ENCODE measurements at places on chromosomes 11 and 22. TPM values are rescaled to one million over a fixed set of nuclear protein-coding genes. Genes with fewer than 3 reads are reported as not detected.

DNA sequence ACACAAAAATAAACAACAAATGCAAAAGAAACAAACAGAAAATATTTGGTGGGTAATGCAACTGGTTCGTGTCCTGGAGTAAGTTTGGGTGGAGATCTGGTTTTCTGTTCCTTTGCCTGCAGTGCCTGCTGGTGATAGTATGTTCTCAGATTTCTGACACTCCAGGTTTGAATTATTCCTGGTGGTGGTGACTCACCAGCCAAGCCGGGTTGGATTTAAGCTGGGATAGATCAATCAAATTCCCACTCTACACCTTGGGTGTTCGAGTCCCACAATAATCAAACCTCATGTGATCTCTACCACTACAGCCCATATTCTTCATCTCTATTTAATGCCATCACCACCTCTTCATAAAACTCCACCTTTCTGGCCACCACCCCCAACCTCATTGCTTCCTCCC is 421.8 kb downstream of the NTM start:
- H3K36me3 ChIP-seq: no peaks in the 10 kb centered on the region
- peaks cover 79% of the 10 kb centered on the region for H3K27me3 ChIP-seq
- no peak overlapping the region for H3K4me3 ChIP-seq
- DNase-seq: no peak
- no peaks in the 10 kb centered on the region for H3K4me1 ChIP-seq

GRCh38 chr11:57597916-57598830 is 688 bp downstream of the SERPING1 start:
- no peaks in the 10 kb centered on the region for H3K27me3 ChIP-seq
- H3K4me3 ChIP-seq: peak overlapping the region; percentile 74
- peak; percentile 45 for DNase-seq

- no peaks in the 10 kb centered on the region for H3K27me3 ChIP-seq
- no peaks in the 10 kb centered on the region for H3K36me3 ChIP-seq
- no peak overlapping the region for H3K27ac ChIP-seq
- no peaks in the 10 kb centered on the region for H3K4me1 ChIP-seq
Measured at GRCh38 chr11:61102667-61103571, 630 bp downstream of the CD5 start.

GRCh38 chr11:95385577-95385976 is 154.6 kb upstream of the SESN3 start:
- H3K4me1 ChIP-seq: peaks cover 5% of the 10 kb centered on the region
- H3K27me3 ChIP-seq: peaks cover 1% of the 10 kb centered on the region
- H3K36me3 ChIP-seq: no peaks in the 10 kb centered on the region
- no peak for DNase-seq
- H3K27ac ChIP-seq: no peak overlapping the region

GRCh38 chr22:31333641-31334040 is 12.5 kb downstream of the PATZ1 start:
- peaks cover 61% of the 10 kb centered on the region for H3K36me3 ChIP-seq
- no peak for DNase-seq
- no peaks in the 10 kb centered on the region for H3K4me1 ChIP-seq
- H3K27me3 ChIP-seq: no peaks in the 10 kb centered on the region

DNA sequence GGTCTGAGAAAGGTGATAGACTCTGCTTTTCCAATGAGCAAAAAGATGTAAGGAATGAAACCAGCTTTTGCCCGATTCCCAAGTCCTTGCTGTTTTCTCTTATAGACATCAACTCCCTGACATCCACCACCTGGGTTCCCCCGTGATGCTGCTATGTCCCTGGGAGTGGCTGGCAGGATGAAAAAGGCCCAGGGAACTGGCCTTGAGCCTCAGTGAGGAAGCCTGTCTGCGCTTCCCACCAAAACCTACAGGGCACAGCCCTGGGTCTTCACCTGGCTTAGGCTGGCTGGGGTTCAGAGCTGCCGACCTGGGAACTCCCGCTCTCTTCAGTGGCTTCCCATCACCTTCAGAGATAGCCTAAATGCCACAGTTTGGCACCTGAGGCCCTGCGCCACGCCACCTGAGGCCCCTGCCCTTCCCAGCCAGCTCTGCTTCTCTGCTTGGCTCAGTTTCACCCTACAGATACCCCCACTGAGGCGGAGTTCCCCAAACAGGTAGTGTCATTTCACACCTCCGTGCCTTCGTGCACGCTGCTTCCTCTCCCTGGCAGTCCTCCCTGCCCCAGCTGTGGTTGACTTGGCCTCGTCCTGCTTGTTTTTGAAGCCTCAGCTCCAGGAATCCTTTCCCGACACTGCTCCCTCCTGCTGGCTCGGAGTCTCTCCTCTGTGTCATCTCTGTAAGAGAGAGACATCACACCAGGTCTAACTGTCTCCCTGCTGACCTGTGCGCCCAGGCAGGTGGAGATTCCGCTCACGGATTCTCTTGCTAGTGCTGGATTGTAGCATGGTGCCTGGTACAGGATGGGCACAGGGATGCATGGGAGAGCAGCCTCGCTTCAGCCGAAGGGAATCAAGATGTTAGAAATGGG is 10.7 kb downstream of the SLC37A2 start:
- no peak overlapping the region for H3K4me3 ChIP-seq
- no peak for DNase-seq
- peaks cover 8% of the 10 kb centered on the region for H3K27me3 ChIP-seq
- H3K36me3 ChIP-seq: no peaks in the 10 kb centered on the region

GRCh38 chr11:100832829-100833228 is 145.7 kb downstream of the ARHGAP42 start:
- DNase-seq: no peak
- peaks cover 22% of the 10 kb centered on the region for H3K4me1 ChIP-seq
- no peaks in the 10 kb centered on the region for H3K36me3 ChIP-seq
- no peak overlapping the region for H3K4me3 ChIP-seq
- H3K27ac ChIP-seq: no peak overlapping the region
- H3K27me3 ChIP-seq: no peaks in the 10 kb centered on the region

GRCh38 chr11:74849525-74850391 is 99.1 kb downstream of the XRRA1 start:
- peaks cover 6% of the 10 kb centered on the region for H3K4me1 ChIP-seq
- H3K27ac ChIP-seq: peak overlapping the region; percentile 43
- H3K4me3 ChIP-seq: no peak overlapping the region
- no peak for DNase-seq
- peaks cover 27% of the 10 kb centered on the region for H3K36me3 ChIP-seq

GRCh38 chr11:47539681-47540039 is 13.3 kb downstream of the CELF1 start:
- peak overlapping the region; percentile 86 for H3K27ac ChIP-seq
- H3K4me3 ChIP-seq: no peak overlapping the region
- peaks cover 9% of the 10 kb centered on the region for H3K36me3 ChIP-seq
- DNase-seq: no peak
- H3K4me1 ChIP-seq: peaks cover 23% of the 10 kb centered on the region
- no peaks in the 10 kb centered on the region for H3K27me3 ChIP-seq

DNA sequence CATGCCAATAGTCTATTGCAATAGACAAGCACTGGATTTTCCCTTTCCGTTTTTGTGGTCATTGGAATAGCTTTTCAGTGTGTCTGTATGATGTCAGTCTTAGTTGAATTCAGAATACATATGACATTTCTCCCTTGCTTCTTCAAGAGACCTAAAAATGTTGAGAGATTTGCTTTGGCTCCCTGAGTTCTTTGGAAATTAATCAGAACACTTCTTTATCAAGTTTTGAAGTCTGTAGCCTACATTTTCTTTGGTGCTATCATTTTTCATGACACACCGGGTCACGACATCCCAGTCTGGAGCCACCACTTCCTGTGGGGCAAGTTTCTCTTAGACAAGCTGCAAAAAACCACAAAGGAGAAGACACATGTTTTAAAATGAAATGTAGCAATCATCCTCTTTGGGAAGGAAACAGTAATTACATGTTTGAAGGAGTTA is 847.1 kb downstream of the OPCML start:
- H3K4me1 ChIP-seq: no peaks in the 10 kb centered on the region
- no peaks in the 10 kb centered on the region for H3K36me3 ChIP-seq
- no peak overlapping the region for H3K27ac ChIP-seq
- H3K27me3 ChIP-seq: peaks cover 38% of the 10 kb centered on the region
- no peak overlapping the region for H3K4me3 ChIP-seq
- DNase-seq: no peak

GRCh38 chr22:49768077-49768910 is 59.4 kb downstream of the BRD1 start:
- no peak for DNase-seq
- H3K4me3 ChIP-seq: no peak overlapping the region
- H3K36me3 ChIP-seq: peaks cover 5% of the 10 kb centered on the region
- H3K4me1 ChIP-seq: peaks cover 3% of the 10 kb centered on the region

DNA sequence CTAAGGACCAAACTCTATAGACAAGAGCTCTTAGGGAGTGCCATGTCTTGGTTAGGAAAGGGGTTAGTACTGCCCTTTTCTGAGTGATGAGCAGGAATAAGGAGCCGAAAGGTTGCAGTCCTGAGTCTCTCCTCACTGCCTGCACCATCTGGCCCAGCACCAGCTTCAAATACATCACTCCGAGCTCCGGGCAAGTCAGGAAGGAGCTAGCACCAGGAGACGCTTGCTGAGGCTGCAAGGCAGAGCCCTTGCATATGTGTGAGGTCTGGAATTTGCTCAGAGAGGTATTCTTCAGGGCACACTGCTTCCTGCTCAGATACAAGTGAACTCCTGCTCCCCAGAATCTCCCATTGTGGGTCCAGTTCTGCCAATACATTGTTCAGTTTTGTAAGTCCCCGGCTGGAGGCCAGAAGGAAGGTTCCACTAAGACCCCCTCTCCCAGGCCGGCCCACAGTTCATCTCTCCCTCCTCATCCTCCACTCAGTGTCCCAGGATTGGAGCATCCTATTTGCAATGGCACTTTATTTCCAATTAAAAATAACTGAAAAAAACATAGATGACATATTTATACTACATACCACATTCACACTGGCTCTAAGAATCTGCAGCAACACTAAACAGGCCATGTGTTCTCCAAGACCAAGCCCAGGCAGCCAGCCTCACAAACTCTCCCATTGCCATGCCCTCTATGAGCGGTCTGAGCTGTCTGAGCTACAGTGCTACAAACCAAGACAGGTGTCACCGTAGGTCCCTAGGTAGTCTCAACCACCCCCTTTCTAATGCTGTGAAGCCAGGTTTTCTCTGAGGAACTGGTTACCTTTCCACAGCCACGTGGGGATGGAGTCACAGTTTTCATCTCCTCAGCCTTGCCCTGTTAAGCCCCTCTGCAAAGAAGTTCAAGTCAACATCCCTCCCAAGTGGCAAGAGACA is 55.1 kb upstream of the SPATA19 start:
- peaks cover 2% of the 10 kb centered on the region for H3K27me3 ChIP-seq
- H3K27ac ChIP-seq: no peak overlapping the region
- H3K4me3 ChIP-seq: no peak overlapping the region
- peaks cover under 1% of the 10 kb centered on the region for H3K4me1 ChIP-seq
- DNase-seq: peak; percentile 13

DNA sequence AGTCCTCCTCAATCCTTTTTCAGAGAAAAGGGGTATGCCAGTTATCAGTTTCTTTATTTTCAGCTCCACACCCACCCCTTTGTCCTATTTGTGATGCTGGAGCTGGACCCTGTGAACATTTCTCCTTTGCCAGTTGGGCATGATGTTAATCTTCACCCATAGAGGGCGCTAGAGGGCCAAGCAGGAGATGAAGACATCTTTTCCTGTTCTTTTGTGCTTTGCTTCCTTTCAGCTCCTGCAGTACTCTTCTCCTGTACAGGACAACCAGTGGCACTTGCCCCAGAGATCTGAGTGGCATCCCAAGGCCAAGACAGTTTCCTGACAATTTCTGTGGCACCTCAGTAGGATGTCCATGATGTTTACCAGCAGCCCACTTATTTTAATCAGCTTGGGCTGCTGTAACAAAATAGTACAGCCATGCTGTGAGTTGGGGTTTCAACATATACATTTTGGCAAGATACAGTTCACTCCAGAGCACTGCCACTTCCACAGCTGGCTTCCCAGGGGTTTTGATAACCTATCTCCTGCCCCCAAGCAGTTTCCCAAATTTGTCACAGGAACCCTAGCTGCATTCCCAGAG is 4.6 kb downstream of the SAA2 start:
- DNase-seq: no peak
- no peaks in the 10 kb centered on the region for H3K4me1 ChIP-seq
- no peaks in the 10 kb centered on the region for H3K36me3 ChIP-seq
- no peak overlapping the region for H3K27ac ChIP-seq

DNA sequence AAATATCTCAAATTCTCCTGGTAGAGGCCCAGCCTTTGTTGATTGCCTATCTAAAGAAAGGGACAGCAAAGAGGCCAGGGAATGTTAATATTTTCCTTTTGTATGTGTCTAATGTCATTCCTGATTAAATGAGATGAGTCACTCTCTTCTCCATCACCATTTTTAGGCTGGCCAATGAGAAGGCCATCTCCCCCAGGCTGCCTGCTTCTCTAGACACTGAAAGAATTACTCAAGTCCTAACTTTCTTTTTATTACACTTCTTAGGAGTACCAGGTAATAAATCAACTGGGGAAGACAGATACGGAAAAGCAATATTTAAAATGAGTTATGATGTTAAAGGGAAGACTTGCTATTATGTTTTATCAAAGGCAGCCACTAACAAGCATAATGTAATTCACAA is 259.2 kb upstream of the SORL1-AS1 start:
- H3K27ac ChIP-seq: peak overlapping the region; percentile 4
- peaks cover 26% of the 10 kb centered on the region for H3K4me1 ChIP-seq
- no peaks in the 10 kb centered on the region for H3K27me3 ChIP-seq
- no peak overlapping the region for H3K4me3 ChIP-seq
- no peak for DNase-seq
- no peaks in the 10 kb centered on the region for H3K36me3 ChIP-seq

DNA sequence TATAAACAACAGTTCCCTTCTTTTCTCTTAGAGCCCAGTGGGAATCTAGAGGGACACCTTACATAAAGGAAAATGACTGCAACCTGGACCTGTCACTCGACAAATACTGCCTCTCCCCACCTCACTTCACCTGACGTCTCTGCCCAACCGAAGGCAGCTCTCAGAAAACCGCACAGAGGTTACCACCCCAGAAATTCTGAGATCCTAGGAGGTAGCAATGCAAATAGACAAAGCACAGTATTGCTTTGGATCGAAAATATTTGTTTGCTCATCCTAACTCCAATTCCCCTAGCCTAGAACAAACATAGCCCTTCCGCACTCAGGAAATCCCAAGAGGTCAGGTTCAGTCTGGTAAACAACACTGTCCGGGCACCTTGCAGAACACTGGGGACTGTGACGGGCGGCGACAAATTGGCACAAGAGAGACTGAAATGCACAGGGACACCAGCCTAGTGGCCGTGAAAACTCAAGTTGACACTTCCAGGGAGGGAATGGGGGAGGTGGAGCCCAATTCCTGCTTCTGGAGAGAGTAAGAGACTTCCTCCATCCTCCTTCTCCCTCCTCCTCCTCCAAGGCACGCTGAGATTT is 420 bp upstream of the TRIM44 start:
- H3K36me3 ChIP-seq: peaks cover 33% of the 10 kb centered on the region
- peaks cover 30% of the 10 kb centered on the region for H3K4me1 ChIP-seq
- no peak for DNase-seq
- peak overlapping the region; percentile 95 for H3K4me3 ChIP-seq
- peak overlapping the region; percentile 99 for H3K27ac ChIP-seq
- H3K27me3 ChIP-seq: peaks cover under 1% of the 10 kb centered on the region

DNA sequence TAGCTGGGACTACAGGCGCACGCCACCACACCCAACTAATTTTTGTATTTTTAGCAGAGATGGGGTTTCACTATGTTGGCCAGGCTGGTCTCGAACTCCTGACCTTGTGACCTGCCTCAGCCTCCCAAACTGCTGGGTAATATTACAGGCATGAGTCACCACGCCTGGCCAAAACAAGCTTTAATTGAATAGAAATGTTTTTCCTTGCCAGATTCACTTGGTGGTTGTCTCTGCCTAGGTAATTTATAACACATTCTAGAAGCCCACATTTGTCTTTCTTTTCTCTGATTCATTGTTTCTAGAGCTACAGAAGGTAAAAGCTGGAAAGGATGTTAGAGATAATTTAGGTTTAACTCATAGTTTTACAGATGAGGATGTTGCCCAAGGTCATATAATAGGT is 41.3 kb downstream of the CECR2 start:
- no peaks in the 10 kb centered on the region for H3K27me3 ChIP-seq
- no peak overlapping the region for H3K4me3 ChIP-seq
- DNase-seq: no peak
- peak overlapping the region; percentile 14 for H3K27ac ChIP-seq
- H3K4me1 ChIP-seq: peaks cover 32% of the 10 kb centered on the region

KLHDC7B gene
- total RNA-seq: 0.11 TPM

CABP4 gene
- total RNA-seq: 0.29 TPM

MS4A7 gene
- total RNA-seq: not detected

Measured in mesothelial cell of epicardium (in vitro differentiated cells).